ENCODE measurements at places on chromosomes 6 and 20.

DNA sequence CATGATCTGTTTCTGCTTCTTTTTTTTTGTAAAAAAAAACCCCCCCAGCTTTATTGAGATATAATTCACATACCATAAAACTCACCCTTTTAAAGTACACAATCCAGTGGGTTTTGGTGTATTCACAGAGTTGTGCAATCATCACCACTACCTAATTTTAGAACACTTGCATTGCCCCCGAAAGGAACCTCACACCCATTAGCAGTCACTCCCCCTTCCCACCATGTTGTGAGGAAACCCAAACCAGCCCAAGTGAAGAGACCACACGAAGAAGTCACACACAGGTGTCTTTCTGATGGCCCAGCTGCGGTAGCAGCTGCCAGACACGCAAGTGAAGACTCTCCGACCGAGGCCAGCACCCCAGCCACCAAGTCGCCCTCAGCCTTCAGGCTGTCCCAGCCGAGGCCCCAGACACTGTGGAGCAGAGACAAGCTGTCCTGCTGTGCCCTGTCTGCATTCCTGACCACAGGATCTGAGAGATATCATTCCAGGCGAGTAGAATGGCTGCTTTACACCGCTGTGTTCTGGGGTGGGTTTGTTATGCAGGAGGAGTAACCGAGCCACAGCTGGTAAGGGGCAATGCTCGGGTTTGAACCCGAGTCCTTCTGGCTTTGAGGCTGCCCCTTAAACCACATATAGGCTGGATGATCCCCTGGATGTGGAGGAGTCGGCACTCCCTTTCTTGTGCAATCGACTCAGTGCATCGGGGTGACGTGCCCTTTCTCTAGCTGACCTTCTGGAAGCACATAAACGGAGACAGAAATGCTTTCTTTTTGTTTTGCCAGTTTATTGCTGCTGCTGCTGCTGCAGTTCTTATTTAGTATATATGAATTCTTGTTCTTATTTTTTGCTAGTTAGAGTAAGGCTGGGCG lies 59.1 kb upstream of the PTPN1 start:
- DNase-seq: no peak

DNA sequence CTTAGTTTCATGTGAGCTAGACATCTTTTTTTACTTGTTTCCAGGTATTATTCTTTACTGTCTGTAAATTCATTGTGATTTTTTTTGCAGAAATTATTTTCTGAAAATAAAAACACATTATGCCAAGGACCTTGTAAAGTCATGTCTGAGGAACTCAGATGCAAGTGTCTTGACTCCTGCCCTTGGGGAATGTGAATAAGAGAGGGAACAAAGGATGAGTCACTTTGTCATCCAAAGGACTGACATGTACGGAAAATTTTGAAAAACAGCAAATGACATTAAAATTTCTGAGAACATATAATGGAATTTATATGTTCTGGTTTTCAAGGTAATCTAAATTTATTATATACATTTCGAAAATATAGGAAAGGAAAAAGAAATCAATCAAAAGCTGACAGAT lies 660.4 kb downstream of the CD109 start:
- peak; percentile 65 for DNase-seq

GRCh38 chr6:6725468-6726209 lies 137.1 kb downstream of the LY86 start:
- no peak for DNase-seq

DNA sequence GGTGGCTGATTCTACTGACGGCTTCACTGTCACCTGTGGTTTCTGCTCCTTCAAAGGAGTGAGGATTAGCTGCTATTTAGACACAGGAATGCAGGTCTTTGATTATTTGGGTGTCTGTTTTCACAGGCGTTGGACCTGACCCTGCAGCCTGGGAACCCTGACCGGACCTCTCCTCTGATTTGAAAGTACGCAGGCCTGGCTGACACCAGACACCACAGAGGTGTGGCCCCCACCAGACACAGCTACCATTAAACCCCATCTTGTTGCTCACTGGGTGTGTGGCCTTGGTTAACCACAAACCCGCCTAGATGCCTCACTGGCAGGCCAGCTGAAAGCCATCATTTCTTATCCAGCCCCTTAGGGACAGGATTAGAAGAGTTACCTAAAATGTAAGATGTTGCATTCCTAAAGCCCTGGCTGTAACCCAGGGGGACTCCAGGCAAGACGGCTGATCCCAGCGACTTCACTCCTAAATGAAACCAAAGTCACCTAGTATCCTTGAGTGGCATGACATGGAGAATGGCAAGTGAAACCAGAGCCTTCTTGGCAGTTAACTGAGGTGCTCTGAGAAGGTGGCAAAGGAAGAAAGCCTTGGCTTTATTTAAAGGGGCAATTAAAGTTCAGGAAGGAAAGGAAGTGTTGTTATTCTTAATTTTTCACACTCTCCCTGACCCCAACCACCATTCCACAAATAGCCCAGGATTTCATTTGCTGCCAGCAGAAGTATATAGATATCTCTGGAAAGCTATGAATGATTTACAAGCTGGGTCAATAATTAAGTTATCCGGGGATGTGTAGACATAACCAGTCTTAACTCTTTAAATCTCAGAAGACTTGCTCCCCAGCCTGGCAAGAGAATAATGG lies 169.9 kb downstream of the QRSL1 start:
- peak; percentile 77 for DNase-seq

DNA sequence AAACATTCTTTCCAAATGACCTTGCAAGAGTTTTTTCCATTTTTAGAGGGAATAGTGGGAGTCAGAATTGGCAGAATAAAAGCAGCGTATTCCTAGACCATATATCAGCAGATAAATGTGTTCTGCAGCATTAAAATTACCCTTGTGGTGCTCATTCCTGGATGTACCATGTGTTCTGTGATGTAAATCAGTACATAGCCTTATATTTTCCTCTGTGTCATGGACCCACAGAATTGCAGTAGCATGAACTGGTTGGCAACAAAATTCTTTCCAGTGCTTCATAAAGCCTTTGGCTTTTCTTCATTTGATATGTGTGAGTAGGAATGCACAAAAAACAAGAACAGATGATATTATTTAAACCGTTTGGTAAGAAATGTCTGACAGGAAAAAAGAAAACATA lies 32.5 kb downstream of the ANKEF1 start:
- DNase-seq: no peak

- peak; percentile 40 for DNase-seq
These were observed 142.2 kb downstream of the MOXD1 start for GRCh38 chr6:132259070-132259469.

GRCh38 chr6:26363882-26364701 lies 906 bp upstream of the BTN3A2 start:
- DNase-seq: peak; percentile 39

DNA sequence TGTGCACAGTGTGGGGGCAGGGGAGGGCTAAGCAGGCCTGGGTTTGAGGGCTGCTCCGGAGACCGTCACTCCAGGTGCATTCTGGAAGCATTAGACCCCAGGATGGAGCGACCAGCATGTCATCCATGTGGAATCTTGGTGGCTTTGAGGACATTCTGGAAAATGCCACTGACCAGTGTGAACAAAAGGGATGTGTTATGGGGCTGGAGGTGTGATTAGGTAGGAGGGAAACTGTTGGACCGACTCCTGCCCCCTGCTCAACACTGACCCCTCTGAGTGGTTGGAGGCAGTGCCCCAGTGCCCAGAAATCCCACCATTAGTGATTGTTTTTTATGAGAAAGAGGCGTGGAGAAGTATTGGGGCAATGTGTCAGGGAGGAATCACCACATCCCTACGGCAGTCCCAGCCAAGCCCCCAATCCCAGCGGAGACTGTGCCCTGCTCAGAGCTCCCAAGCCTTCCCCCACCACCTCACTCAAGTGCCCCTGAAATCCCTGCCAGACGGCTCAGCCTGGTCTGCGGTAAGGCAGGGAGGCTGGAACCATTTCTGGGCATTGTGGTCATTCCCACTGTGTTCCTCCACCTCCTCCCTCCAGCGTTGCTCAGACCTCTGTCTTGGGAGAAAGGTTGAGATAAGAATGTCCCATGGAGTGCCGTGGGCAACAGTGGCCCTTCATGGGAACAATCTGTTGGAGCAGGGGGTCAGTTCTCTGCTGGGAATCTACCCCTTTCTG lies 44.0 kb upstream of the TTPAL start:
- no peak for DNase-seq

GRCh38 chr20:56797023-56797422 lies 167.9 kb downstream of the TFAP2C start:
- DNase-seq: no peak

GRCh38 chr6:134626086-134626485 lies 308.2 kb upstream of the SGK1 start:
- no peak for DNase-seq

DNA sequence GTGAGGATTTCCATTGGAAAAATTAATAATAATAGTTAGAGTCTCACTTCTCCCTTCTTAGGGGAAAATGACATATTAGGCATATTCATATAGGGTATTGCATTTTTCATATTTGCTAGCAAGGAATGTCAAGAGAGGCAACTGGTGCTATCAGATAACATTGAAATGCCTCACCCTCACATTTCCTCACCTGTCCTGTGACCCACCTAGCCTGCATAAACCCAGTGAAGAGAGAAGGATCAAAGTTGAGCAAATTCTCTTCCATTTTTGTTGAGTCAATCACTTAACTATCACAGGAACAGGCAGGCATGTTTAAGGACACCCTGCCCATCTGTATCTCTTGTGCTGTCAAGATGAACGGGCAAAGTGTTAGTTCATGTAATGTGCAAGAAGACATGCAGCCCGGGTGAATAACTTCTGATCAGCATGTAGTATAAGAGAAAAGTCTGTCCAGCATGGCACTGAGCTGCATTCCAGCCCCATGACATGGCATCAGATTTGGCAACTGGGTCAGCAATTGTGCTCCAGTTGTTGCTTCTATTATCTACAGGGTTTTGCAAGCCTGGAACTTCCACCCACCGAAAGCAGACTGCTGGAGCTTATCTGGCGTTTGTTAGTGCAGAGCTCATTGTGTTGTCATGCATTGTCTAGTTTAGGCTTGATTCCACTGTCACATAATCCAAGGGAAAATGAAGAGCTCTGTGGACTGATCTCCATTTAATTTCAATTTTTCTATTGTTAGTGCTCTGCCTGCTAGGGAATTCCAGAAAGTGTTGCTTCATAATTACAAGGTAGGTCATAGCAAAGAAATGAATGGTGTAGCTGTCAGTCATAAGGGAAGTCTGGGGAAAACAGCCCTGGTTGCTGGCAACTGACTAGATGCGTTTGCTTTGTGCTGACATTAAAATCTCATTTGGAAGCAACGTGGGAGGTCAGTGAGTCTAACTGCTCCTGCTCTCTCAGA lies 138.4 kb upstream of the TNFAIP3 start:
- DNase-seq: peak; percentile 85

- DNase-seq: no peak
These were observed 129.5 kb downstream of the GPX5 start for GRCh38 chr6:28655164-28655563.

Data from PC-3 (cell line).